BE2C (cell line): ENCODE measurements at places on chromosomes 16 and 17.
A peak's percentile ranks its signal among the peaks of the same experiment; 100 is the strongest.

DNA sequence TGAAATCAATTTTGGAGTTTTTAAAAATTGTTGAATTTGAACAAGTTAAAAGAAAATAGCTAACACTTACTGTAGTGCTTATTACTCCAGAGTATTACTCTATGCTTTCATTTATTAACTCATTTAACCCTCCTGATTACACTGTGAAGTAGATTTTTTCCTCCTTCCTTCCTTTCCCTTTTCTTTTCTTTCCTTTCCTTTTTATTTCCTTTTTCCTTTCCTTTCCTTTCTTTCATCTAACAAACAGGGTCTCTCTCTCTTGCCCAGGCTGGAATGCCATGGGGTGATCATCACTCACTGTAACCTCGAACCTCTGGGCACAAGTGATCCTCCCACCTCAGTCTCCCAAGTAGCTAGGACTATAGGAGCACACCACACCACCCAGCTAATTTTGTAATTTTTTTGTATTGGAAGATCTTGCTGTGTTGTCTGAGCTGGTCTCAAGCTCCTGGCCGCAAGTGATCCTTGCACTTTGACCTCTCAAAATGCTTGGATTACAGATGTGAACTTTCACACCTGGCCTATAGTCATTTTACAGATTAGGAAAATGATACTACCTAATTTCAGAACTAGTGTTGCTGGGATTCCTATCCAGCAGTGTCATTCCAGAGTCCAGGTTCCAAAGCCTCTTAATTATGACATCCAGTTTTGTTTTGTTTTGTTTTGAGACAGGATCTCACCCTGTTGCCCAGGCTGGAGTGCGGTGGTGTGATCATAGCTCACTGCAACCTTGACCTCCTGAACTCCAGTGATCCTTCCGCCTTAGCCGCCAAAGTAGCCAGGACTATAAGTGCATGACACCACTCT is 59.9 kb downstream of the TAOK1 start:
- no peak for DNase-seq

DNA sequence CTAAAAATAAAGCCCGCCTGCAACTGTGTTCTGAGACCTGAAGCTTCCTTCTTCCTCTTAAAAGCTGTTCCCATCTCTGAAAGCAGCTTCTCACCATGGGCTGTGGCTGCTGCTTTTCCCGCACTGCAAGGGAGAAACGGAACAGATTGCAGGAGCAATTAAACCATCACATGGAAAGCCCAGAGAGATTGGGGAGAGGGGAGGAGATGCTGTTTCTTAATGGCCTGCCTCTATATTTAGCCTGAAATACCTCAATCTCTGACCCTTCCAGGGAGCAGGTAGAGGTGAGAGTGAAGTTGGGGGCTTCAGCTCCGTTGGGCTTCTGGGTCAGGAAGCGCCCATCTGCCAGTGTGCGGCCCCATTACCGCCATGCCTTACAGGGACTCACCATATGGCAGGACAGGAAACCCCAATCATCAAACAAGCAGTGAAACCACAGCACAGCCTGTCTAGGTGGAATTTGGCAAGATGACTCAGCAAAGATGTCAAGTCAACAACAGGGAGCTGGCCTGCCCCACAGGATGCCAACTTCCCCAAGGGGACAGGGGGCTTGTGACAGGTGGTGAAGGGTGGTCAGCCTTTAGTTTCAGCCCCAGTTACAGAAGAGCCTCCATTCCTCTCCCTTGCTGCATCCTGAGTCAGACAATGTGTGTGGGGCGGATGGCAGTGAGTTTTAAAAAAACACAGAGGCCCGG is 286.6 kb upstream of the CCL2 start:
- DNase-seq = no peak

GRCh38 chr17:81393684-81394376 is 1.4 kb upstream of the BAHCC1 start:
- DNase-seq = peak; percentile 100

GRCh38 chr16:74574146-74574545 is 32.8 kb downstream of the GLG1 start:
- DNase-seq = no peak

GRCh38 chr17:73262676-73263642 is 1.3 kb upstream of the CPSF4L start:
- no peak for DNase-seq
